Ovary (tissue), 10 donors: ENCODE measurements at places on chromosomes 2 and 18. TPM values are rescaled to one million over a fixed set of nuclear protein-coding genes. Genes with fewer than 3 reads are reported as not detected.

Gene TNFRSF11A
- total RNA-seq = 9.2 TPM

- no peak for DNase-seq
- no peaks in the 10 kb centered on the region for H3K36me3 ChIP-seq
- no peaks in the 10 kb centered on the region for H3K27me3 ChIP-seq
- H3K4me1 ChIP-seq = peaks cover 5% of the 10 kb centered on the region
- H3K4me3 ChIP-seq = no peak overlapping the region
Observed at GRCh38 chr2:231321556-231322334, 73.8 kb upstream of the B3GNT7 start.

Gene C2orf72
- total RNA-seq = 0.18 TPM

DNA sequence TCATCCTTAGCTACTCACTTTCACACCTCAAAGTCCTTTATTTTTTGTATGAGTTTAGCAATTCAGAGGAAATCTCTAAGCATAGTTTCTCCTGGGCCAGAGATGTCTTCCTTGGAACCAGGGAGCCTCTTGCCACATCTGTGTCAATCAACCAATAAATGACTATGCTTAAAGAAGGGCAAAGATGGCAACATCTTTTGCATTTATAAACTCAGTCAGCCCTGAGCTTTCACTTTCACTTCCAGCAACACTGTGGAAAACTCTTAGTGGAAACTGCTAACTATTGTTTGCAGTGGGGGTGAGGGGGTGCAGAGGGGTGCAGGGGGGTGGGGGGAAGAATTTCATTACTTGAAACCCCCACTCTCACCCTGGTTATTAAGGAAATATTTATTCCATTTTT is 3.4 kb downstream of the ACVR1C start:
- H3K27me3 ChIP-seq = no peaks in the 10 kb centered on the region
- DNase-seq = no peak
- H3K4me1 ChIP-seq = peaks cover 1% of the 10 kb centered on the region
- no peak overlapping the region for H3K4me3 ChIP-seq

DNA sequence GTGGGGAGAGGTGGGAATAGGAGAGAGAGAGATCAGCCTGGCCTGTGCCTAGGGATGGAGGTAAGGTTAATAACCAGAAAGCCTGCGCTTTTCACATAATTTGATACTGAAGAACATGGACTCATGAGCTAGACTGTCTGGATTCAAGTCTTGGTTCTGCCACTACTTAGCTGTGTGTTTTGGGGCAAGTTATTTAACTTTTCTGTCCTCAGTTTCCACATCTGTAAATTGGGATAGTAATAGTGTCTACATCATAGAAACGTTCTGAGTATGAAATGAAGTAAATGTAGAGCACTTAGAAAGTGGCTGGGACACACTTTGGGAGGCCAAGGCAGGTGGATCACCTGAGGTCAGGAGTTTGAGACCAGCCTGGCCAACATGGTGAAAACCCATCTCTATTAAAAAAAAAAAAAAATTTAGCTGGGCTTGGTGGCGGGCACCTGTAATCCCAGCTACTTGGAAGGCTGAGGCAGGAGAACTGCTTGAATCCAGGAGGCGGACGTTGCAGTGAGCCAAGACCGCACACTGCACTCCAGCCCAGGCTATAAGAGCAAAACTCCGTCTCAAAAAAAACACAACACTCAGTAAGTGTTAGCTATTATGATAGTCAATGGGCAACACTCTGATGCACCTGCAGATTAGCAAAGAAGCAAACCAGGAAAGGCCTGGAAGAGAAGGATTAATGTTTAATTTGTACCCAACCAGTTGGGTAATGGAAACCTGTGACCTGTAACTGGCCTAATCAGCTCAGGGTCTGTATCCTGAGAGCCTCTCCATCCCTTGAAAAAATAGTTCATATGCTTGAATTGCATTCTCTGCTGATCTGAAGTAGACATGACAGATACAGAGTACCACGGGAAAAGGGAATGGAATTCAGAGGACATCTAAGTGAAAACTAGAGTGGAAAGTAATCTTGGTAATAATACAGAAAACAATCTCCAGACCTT is 6.8 kb downstream of the GALM start:
- H3K36me3 ChIP-seq = no peaks in the 10 kb centered on the region
- no peak overlapping the region for H3K4me3 ChIP-seq
- H3K27ac ChIP-seq = no peak overlapping the region
- no peak for DNase-seq
- no peaks in the 10 kb centered on the region for H3K4me1 ChIP-seq
- no peaks in the 10 kb centered on the region for H3K27me3 ChIP-seq

Gene SCG2
- 3.4 TPM for total RNA-seq

DNA sequence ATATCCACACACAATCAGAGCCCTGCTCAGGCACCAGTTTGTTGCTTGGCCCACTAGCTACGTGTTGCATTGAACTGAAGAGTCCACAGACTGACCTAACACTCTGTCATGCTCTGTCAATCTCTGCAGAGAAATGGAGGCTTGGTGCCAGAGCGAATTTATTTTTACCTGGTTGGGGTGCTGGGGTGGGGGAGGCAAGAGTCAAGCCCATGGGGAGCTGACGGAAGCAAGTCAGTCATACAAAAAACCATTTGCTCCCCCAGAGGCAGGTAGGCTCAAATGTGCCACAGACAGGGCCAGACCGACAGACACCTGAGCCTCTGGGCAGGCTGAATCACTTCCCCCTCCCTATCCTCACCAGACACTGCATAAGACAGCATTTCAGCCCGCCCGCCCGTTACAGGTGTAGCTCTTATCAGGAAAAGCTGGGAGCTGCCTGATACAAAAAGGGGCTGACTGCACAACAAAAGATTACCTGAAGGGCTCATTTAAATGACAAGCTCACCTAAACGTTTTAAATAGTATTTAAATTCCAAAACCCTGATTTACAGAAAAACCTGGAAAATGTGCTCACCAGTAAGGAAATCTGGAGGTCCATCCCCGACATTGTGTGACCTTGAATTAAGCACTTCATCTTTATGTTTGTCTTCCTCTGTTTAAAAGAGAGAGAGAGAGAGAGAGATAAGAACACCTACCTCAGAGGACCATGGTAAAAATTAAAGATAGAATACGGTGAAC is 2.1 kb upstream of the PCBP1 start:
- H3K4me1 ChIP-seq = peaks cover 10% of the 10 kb centered on the region
- DNase-seq = peak; percentile 44
- no peaks in the 10 kb centered on the region for H3K36me3 ChIP-seq
- H3K27me3 ChIP-seq = no peaks in the 10 kb centered on the region
- H3K27ac ChIP-seq = peak overlapping the region; percentile 99

Gene RAD51AP2
- total RNA-seq = 0.10 TPM

- no peak overlapping the region for H3K27ac ChIP-seq
- DNase-seq = no peak
- H3K27me3 ChIP-seq = no peaks in the 10 kb centered on the region
- no peaks in the 10 kb centered on the region for H3K4me1 ChIP-seq
- no peak overlapping the region for H3K4me3 ChIP-seq
Observed at GRCh38 chr2:102942107-102942506, 180.3 kb downstream of the TMEM182 start.

- DNase-seq = no peak
- H3K27me3 ChIP-seq = no peaks in the 10 kb centered on the region
- H3K4me1 ChIP-seq = no peaks in the 10 kb centered on the region
- H3K4me3 ChIP-seq = no peak overlapping the region
Observed at GRCh38 chr2:236525411-236525997, 44.1 kb upstream of the ACKR3 start.

GRCh38 chr2:25281522-25281921 is 60.2 kb downstream of the DNMT3A start:
- no peak for DNase-seq
- H3K27ac ChIP-seq = no peak overlapping the region
- H3K27me3 ChIP-seq = no peaks in the 10 kb centered on the region
- peaks cover 21% of the 10 kb centered on the region for H3K4me1 ChIP-seq
- no peak overlapping the region for H3K4me3 ChIP-seq

Gene TMEFF2
- not detected for total RNA-seq

DNA sequence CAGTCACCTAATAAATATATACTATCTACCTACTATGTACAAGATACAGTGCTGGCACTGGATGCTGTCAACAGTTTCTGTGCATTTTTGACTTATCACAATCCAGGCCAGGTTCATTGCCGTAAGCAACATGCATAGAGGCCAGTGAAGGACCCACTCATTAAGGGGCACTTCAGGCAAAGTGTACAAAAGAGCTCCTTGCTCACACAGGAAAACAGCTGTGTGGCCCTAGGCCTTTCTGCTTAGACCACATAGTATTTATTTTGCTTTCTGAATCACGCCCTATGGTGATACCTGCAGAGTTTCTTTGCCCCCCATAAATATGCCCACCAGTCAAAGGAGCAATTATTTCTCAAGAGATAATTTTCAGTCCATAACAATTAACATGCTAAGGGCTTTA is 39.6 kb upstream of the STAT4 start:
- no peak overlapping the region for H3K27ac ChIP-seq
- no peaks in the 10 kb centered on the region for H3K27me3 ChIP-seq
- H3K36me3 ChIP-seq = no peaks in the 10 kb centered on the region
- no peak for DNase-seq
- no peaks in the 10 kb centered on the region for H3K4me1 ChIP-seq

Gene ABCG8
- total RNA-seq = not detected

Gene PLEKHB2
- 13.1 TPM for total RNA-seq

GRCh38 chr2:127089478-127090235 is 17.3 kb downstream of the BIN1 start:
- no peaks in the 10 kb centered on the region for H3K36me3 ChIP-seq
- H3K27ac ChIP-seq = no peak overlapping the region
- DNase-seq = no peak
- H3K4me1 ChIP-seq = peaks cover 24% of the 10 kb centered on the region
- H3K27me3 ChIP-seq = no peaks in the 10 kb centered on the region

Gene TMEM17
- 0.94 TPM for total RNA-seq

Gene PRR30
- total RNA-seq = not detected

- peaks cover 25% of the 10 kb centered on the region for H3K4me1 ChIP-seq
- no peaks in the 10 kb centered on the region for H3K27me3 ChIP-seq
- no peak overlapping the region for H3K4me3 ChIP-seq
- no peaks in the 10 kb centered on the region for H3K36me3 ChIP-seq
- peak overlapping the region; percentile 32 for H3K27ac ChIP-seq
Observed at GRCh38 chr2:23566241-23567142, 181.5 kb downstream of the KLHL29 start.

- no peak overlapping the region for H3K4me3 ChIP-seq
- H3K36me3 ChIP-seq = no peaks in the 10 kb centered on the region
- no peaks in the 10 kb centered on the region for H3K4me1 ChIP-seq
- DNase-seq = no peak
- no peaks in the 10 kb centered on the region for H3K27me3 ChIP-seq
Observed at GRCh38 chr18:55763298-55763697, 175.3 kb upstream of the TCF4 start.

Gene TXNDC2
- total RNA-seq = 0.55 TPM

GRCh38 chr2:46067501-46068305 is 229.5 kb upstream of the EPAS1 start:
- no peak overlapping the region for H3K27ac ChIP-seq
- peaks cover 1% of the 10 kb centered on the region for H3K4me1 ChIP-seq
- no peaks in the 10 kb centered on the region for H3K36me3 ChIP-seq
- H3K4me3 ChIP-seq = no peak overlapping the region
- no peaks in the 10 kb centered on the region for H3K27me3 ChIP-seq

- H3K36me3 ChIP-seq = no peaks in the 10 kb centered on the region
- no peaks in the 10 kb centered on the region for H3K4me1 ChIP-seq
Observed at GRCh38 chr18:11885278-11885947, 22.7 kb downstream of the MPPE1 start.

DNA sequence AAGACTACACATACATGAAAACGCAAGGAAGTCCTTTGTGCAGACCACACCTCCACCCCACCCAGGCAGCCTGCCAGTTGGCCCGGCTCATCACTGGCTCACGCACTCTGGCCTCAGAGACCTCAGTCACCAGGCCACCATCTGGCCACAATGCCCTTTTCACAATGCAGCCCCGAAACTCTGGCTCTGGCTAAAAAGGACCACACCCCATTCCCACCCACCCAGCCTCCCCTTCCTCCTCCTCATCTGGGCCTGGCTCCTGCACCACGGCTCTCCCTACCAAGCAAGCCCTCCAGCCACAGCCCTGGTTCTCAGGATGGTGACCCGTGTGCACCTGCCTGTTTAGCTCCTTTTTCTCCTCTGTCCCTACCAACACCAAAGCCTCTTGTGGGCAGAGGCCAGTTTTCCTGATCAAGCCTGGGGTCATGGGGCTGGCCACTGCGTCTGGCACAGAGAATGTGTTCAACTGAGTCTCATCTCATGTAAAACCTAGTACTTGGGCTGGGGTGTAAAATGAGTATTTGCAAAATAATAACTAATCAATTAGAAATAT is 7.4 kb downstream of the HDAC4 start:
- H3K4me3 ChIP-seq = no peak overlapping the region
- H3K27me3 ChIP-seq = no peaks in the 10 kb centered on the region
- H3K36me3 ChIP-seq = no peaks in the 10 kb centered on the region
- peak; percentile 64 for DNase-seq
- peaks cover 5% of the 10 kb centered on the region for H3K4me1 ChIP-seq

Gene PLGLB1
- total RNA-seq = 1.6 TPM

Gene RAB6C
- 0.08 TPM for total RNA-seq

GRCh38 chr2:16644221-16644925 is 21.3 kb downstream of the CYRIA start:
- H3K4me1 ChIP-seq = peaks cover 12% of the 10 kb centered on the region
- no peaks in the 10 kb centered on the region for H3K27me3 ChIP-seq
- no peak for DNase-seq

Gene ASB18
- total RNA-seq = not detected
